ENCODE measurements at places on chromosomes 1 and 21. TPM values are rescaled to one million over a fixed set of nuclear protein-coding genes. Genes with fewer than 3 reads are reported as not detected.

- no peak for DNase-seq
Observed at GRCh38 chr1:1954831-1955441, 35.9 kb upstream of the TMEM52 start.

ELAPOR1 gene
- 0.19 TPM for total RNA-seq

RPTN gene
- not detected for total RNA-seq

DNA sequence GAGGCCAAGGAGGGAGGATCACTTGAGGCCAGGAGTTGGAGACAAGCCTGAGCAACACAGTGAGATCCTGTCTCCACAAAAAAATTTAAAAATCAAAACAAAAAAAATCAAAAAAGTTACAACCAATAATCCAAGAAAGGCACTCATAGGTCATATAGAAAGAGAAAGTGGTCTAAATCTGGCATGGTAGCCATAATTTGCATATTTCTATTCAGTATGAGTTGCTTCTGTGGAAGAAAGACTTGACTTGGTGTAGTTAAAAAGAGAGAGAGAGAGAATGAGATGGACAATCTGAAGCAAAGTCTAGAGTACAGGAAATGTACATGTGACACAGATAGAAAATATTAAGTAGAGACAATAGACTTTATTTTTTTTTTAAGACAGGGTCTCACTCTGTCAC is 22.5 kb downstream of the JMJD4 start:
- no peak for DNase-seq

- peak; percentile 35 for DNase-seq
Observed at GRCh38 chr1:3460672-3461131, 6.2 kb downstream of the ARHGEF16 start.

TMEM240 gene
- 7.5 TPM for total RNA-seq

GRCh38 chr1:162141281-162142054 is 72.0 kb downstream of the NOS1AP start:
- DNase-seq, result no peak

ZZZ3 gene
- 30.3 TPM for total RNA-seq

GRCh38 chr1:53582211-53583020 is 123.2 kb downstream of the DMRTB1 start:
- DNase-seq, result no peak

DNA sequence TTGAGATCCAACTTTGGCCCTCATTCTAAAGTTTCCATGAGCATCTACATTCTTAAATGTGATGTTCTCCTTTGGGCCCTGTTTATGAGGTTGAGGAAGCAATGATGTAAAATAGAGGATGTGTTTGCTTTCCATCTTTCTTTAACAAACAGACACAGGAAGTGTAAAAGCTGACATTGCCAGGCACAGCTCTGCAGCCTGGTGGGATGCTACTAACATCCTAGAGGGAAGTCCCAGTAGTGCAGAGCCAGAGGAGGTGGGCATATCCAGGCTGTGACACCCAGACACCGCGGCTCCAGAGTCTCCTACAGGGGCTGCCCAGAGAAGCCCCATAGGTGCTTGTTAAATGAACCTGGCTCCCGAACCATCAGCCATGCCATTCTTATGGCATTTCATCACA is 16.2 kb downstream of the OLFML2B start:
- no peak for DNase-seq

VWA5B1 gene
- total RNA-seq, result 0.13 TPM

ATAD3B gene
- 7.9 TPM for total RNA-seq

CENPF gene
- total RNA-seq, result 1.4 TPM

DNA sequence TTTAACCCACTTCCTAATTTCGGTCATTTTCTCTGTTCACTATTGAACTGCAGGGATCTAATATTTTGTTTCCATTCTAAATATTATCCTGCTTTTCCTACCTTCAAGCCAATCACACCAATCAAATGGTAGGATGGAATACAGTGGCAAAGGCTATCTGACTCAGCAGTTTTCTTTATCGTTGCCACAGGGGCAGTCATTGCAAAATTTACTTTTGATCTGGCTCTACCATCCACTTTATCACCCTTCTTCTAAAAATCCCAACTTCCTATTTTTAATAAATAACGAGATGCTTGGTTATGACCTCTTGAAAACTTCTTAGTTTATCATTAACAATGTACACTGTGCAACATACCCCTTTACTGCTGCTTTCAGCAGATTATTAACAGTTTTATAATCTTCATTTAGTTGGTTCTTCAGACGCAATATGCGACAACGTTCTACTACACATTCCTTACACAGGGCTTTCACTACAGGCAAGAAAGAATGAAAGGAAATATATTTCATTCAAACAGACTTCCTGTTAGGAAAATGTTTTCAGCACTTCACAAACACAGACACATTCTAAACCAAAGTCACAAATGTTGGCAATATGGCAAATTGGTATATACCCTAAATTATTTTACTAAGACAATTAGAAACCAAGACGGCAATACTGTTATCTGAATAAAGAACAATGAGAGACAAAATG is 52.3 kb upstream of the RAP1GAP start:
- no peak for DNase-seq

- no peak for DNase-seq
Observed at GRCh38 chr1:193841857-193842256, 655.4 kb upstream of the B3GALT2 start.

GRCh38 chr1:201486187-201486586 is 17.2 kb upstream of the PHLDA3 start:
- no peak for DNase-seq

KIRREL1 gene
- 9.5 TPM for total RNA-seq

DNA sequence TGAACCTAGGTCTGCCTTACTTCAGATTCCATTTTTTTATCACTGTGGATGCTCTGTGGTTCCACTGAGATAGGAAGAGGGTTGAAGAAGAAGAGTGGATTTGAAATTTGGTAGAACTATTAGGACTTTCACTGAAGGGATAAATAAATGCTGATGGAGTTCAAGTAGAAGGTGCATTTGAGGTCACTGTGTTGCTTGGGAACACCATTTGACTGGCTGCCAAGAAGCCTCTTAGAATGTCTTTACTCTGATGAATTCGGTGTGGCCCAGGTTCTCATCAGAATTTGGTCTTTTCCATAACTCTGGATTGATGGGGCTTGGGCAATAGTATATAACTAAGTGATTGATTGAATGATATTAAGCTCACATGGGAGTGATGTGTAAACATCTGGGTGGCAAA is 11.9 kb downstream of the XPR1 start:
- no peak for DNase-seq

DNA sequence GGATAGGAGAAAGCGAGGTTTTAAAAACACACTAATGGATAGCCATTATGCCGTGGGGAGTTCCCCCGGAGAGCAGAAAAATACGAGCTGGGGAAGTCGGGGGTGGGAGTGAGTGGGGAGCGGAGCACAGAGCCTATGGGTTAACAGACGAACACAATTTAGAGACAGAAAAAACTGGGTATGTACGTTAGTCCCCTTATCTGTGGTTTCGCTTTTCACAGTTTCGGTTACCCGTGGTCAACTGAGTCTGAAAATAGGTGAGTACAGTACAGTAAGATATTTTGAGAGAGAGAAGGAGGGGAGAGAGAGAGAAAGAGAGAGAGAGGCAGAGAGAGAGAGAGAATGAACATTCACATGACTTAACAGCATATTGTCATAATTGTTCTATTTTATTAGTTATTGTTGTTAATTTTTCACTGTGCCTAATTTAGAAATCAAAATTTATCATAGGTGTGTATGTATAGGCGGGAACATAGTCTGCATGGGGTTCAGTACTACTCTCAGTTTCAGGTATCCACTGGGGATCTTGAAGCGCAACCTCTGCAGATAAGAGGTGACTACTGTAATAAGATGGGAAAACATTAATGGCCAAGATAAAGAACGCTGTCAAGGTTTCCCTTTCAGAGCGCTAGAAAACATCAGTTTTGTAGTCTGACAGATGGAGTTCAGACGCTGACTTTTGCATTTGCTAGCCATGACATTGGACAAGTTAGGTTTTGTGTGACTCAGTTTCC is 125.6 kb upstream of the LMO4 start:
- DNase-seq, result no peak

- DNase-seq, result no peak
Observed at GRCh38 chr1:118388301-118388959, 203.4 kb upstream of the SPAG17 start.

DYNLT5 gene
- 4.6 TPM for total RNA-seq

- DNase-seq, result peak; percentile 77
Observed at GRCh38 chr1:212557739-212558692, 50.5 kb upstream of the ATF3 start.

KRTAP7-1 gene
- total RNA-seq, result not detected

IGSF9 gene
- total RNA-seq, result 0.30 TPM

DNA sequence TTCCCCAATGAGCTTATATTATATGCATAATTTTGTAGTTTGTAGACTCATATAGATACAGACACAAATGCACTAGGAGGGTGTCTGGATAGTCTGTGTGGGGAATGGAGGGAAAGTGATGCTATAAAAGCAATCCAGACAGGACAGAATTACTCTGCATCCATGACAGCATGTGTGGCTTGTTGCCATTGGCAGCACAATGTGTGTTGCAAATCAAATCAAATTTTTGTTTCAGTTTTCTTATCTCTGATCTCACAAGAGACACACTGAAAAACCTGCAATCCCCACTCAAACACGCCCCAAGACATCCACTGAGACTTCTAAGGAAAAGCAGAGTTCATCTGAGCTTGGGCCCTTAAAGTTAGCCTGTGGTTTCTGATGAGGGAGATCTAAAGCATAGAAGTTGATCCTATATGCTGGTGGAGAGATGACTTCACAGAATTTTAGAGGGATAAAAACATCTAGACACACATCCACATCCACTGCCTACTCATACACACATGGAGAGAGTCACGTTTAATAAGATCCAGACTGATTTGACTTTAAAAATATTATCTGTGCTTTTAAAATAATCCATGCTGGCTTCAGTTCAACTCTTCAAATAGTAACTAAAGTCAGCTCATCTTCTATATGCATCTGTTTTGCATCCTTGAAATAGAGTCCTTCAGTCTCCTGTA is 313.0 kb upstream of the PLXNA2 start:
- DNase-seq, result no peak

DNA sequence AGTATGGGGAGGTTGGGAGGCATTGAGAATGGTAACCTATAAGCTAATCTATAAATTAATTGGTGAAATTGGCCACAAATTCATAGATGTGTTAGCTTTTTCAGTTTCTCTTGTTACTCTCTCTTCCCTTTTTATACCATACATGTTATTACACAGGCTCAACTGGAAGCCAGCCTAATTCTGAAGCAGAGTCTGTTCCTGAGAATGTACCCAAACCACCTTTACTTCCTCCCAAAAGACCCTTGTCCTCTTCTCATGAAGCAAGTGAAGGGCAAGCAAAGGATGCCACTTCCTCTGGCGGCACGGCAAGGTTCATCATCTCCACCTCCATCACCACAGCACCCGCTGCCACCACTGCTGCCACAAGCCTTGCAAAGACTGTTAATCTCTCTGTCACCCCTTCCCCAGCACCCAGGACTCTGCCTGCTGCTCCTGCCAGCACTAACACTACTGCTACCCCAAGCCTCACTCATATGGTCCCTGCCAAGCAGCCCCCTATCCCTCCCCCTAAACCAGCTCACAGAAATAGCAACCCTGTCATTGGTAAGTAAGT is 39.5 kb upstream of the RCC1 start:
- no peak for DNase-seq

DNA sequence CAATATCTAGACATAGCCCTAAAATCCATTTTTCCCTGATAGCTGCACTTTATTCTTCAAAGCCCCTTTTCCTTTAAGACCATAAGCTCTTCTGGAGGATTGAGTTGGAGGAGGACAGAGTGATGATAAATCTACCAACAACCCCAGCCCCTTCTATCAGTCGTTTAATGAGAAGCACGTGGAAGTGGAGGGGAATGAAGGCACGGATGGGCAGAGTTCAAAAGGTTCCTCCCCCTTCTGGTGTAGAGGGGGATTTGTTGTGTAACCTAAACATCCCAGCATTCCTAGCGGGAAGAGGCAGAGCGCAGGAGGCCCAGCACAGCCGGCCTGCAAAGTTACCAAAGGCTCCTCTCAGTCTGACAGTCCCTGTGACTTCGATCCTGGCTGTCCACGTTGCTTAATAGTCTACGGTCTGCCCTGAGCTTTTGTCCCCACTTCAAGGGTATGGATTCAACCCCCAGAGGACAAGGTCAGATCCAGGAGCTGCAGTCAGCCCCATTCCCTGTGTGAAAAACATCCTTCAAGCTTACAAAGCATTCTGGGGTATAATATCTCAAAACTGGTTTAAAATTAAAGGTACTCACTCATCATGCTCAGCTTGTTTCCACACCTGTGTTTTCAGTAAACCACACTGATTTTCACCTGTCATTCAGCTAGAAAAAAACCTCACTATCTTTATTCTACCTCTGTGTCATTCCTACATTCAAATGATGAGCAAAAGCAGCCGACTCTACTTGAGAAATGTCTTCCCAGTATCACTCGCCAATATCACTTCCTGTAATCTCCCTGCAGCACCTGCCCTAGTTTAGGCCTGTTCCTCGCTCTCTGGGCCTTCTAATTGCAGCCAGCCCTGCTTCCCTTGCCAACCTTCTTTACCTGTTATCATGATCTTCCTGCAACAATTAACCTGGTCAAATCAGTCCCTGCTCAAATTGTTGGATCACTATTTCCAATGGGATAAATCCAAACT is 117.9 kb downstream of the PLPP3 start:
- no peak for DNase-seq

IFI6 gene
- total RNA-seq, result 29.2 TPM

GRCh38 chr1:32666901-32667566 is 16.0 kb downstream of the RBBP4 start:
- DNase-seq, result no peak

OR2L8 gene
- total RNA-seq, result not detected

DNA sequence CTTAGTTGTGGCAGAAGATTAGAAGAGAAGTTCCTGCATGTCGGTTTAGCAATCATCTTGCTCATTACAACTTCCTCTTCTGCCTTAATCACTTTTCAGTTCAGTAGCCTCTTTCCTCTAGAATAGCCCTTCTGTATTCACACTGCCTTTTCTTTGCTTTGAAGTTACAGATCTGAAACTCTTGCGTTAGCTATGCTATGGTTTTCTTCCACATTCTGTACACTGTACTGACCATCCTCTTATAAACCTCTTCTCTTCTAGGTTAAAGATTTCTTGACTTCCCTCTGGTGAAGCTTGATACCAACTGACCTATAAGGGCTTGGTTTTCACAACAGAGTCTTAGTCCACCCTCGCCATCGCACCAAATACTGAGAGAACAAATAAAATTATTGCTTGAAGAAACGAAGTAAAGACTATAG is 35.0 kb downstream of the C21orf91 start:
- no peak for DNase-seq

DNA sequence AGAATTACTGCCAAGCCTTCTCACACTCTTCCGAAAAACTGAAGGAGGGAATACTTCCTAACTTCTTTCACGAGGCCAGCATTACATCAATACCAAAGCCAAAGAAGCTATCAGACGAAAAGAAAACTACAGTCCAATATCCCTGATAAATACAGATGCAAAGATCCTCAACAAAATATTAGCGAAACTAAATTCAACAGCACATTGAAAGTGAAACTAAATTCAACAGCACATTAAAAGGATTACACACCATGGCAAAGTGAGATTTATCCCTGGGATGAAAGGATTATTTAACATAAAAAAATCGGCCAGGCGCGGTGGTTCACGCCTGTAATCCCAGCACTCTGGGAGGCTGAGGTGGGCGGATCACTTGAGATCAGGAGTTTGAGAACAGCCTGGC is 176.8 kb downstream of the FAF1 start:
- no peak for DNase-seq

- no peak for DNase-seq
Observed at GRCh38 chr1:101239095-101240040, 2.5 kb downstream of the S1PR1 start.

PTPN7 gene
- total RNA-seq, result 0.27 TPM

GRCh38 chr1:39833121-39833520 is 44.5 kb upstream of the BMP8B start:
- DNase-seq, result no peak

- no peak for DNase-seq
Observed at GRCh38 chr1:161051219-161051618, 5.4 kb upstream of the USF1 start.

HFM1 gene
- total RNA-seq, result 2.1 TPM

GBP6 gene
- total RNA-seq, result 0.13 TPM

All from Right ventricle myocardium superior (tissue), 1 donor.